ENCODE measurements at places on chromosomes 4 and X. TPM values are rescaled to one million over a fixed set of nuclear protein-coding genes. Genes with fewer than 3 reads are reported as not detected.
A peak's percentile ranks its signal among the peaks of the same experiment; 100 is the strongest.

HUWE1 gene
- total RNA-seq, result 108 TPM

MCF2 gene
- total RNA-seq, result not detected

- no peaks in the 10 kb centered on the region for H3K4me1 ChIP-seq
- peak overlapping the region; percentile 50 for H3K4me3 ChIP-seq
- DNase-seq, result no peak
- no peaks in the 10 kb centered on the region for H3K36me3 ChIP-seq
Measured at GRCh38 chr4:15479913-15480185, 10.2 kb downstream of the CC2D2A start.

GRCh38 chrX:9221781-9222180 lies 187.9 kb upstream of the FAM9B start:
- DNase-seq, result no peak
- H3K27ac ChIP-seq, result no peak overlapping the region

HPGDS gene
- total RNA-seq, result 2.0 TPM

Measured in breast epithelium (tissue), 4 donors.